Nephron progenitor cell (in vitro differentiated cells): ENCODE measurements at places on chromosomes 1 and 21.

GRCh38 chr1:246782120-246782900 lies 58.1 kb downstream of the SCCPDH start:
- DNase-seq, result no peak

GRCh38 chr1:111804776-111805175 lies 49.1 kb downstream of the DDX20 start:
- DNase-seq, result no peak

DNA sequence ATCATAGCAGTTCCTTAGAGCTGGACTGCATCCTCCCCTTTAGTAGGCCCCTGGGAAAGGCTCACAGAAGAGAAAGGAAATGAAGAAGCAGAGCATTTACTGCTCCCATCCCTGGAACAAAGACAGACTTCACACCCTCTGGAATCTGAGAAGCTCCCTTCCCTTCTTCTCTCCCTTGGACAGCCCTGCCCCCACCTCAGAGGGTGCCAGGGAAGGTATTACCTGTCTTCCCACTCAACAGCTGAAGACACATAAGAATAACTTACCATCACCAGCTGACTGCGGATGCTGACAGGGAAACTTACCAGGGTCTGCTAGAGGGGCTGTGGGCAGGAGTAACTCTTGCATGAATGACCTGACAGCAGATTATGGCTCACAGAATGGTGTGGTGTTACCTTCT lies 14.1 kb upstream of the FAAH start:
- no peak for DNase-seq

- no peak for DNase-seq
Observed at GRCh38 chr1:233704170-233704897, 90.4 kb downstream of the KCNK1 start.

DNA sequence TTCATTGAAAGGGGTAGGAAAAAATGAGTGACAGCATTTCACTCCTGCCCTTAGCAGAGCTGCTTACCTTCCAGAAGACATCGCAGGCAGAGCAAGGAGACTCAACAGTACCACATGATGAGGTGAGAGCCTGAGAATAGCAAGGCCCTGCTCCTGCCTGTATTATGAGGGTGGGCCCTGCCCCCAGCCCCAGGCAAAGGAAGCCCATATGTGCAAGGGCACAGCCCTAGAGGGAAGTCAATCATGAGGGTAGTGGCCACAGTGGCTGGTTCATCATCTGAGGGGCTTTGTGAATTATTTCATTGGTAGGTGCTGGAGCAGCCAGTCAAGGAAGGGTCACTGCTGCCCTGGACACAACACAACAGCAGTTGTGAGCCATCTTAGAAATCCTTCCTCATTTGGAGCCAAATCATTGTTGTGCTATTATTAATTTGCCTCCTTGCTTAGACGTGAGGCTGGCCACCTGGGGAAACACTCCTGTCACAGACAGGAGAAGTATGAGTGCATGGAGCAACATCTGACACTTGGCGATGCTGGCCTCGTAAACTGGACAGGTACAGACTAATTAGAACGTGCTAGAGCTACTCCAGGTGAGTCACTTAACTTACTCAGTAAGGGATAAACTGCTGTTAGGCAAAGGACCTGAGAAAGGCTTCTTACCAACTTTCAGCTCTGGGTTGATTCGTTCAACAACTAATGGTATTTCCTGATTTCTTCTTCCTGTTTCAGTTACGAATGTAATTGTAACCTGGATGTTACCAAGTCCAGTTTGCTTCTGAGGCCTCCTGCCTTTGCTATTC lies 22.7 kb upstream of the ACBD6 start:
- DNase-seq, result no peak

DNA sequence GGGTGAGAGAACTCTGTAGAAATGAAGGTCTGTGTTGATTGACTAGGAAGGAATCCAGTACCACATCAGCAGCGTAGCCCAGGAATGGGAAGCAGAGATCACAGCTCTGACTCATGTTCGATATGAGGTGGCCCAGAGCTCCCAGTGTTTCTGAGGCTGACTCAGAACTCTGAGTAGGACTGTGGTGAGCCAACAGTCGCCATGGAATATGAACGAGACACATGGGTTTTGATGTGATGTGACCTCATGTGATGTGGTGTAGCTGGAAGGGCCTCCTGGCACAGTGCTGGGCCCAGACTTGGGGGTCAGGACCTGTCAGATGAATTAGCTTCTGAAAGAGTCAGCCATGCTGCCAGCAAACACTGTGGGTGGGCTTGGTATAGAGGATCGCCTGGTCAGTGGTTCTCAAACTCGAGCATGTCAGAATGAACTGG lies 237.0 kb downstream of the MRPL39 start:
- DNase-seq, result no peak

DNA sequence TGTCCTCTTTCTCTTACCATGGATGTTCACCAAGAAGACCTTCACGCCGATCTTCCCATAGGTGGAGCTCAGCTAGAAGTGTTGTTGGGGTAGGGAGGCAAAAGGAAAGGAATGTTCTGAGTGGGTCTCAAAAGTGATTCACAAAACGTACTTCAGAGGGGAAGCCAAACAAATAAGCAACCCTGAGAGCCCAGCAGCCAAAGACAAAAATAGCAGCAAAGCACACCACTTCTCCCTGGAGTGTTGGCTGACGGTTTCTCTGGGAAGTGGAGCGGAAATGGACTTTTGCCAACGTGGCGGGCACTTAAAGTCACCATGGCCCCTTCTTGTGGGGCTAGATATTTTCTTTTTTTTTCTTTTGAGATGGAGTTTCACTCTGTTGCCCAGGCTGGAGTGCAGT lies 23.1 kb downstream of the SLC26A9 start:
- DNase-seq, result no peak

GRCh38 chr1:218592688-218593087 lies 247.6 kb downstream of the TGFB2 start:
- DNase-seq, result no peak

DNA sequence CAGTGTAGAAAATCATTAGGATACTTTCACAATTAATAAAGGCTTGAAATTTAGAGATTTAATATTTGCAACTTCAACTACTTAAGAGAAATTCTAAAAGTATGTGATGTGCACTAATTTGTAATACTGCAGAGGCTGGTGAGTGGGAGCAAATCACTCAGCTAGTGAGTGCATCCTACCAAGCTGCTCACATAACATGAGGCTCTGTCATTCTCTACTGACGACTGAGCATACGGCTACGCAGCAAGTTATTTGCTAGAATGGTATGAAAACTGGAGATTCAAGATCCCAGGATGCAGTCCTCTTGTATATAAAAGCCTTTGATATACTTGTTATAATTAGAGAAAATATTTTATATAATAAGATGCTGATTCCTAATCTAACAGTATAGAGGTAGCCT lies 90.1 kb downstream of the ATP1B1 start:
- no peak for DNase-seq

- no peak for DNase-seq
Observed at GRCh38 chr21:14771593-14771992, 225.5 kb upstream of the SAMSN1 start.

DNA sequence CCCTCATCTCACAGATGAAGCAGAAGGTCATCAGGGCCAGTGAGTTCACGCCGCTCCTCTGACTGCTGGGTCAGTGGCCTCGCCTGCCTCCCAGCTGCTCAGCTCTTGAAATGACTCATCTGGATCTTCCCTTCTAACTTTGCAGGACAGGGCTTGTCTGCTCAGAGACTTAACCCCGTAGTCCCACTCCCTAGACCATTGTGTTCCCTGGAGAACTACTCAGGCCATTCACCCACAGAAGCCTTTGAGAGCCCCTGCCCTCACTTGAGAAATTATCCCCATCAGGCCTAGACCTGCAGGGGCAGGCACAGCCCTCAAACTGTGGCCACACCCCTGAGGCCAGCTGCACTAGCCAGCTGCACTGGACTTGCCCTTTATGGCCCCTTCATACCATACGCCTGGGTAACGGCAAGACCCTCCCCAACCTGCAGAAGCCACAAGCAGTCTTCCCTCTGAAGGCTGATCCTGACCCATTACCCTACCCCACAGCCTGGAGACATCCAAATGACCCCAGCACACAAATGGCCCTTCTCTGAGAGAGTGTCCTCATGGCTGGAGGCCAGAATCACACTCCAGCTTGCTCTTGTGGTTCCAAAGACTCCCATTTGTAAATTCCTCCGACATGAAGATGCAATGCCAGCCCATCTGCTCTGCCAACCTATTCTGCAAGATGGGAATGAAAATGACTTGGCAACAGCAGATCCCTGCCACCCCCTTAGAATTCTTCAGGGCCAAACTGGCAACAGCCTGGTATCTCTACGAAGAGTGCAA lies 33.2 kb downstream of the RCSD1 start:
- peak; percentile 29 for DNase-seq

GRCh38 chr1:161096530-161096929 lies 1.6 kb upstream of the KLHDC9 start:
- no peak for DNase-seq

GRCh38 chr1:223133306-223133823 lies 9.7 kb downstream of the TLR5 start:
- no peak for DNase-seq

GRCh38 chr1:44714944-44715571 lies 15.9 kb downstream of the RNU5D-1 start:
- peak; percentile 69 for DNase-seq

- peak; percentile 6 for DNase-seq
Observed at GRCh38 chr21:35189077-35189863, 140.2 kb upstream of the RUNX1 start.
